Activated naive CD4-positive, alpha-beta T cell (primary cell): ENCODE measurements at places on chromosomes 1 and 21.
A peak's percentile ranks its signal among the peaks of the same experiment; 100 is the strongest.

GRCh38 chr1:110672753-110673108 lies 2.0 kb downstream of the KCNA3 start:
- DNase-seq, result no peak

DNA sequence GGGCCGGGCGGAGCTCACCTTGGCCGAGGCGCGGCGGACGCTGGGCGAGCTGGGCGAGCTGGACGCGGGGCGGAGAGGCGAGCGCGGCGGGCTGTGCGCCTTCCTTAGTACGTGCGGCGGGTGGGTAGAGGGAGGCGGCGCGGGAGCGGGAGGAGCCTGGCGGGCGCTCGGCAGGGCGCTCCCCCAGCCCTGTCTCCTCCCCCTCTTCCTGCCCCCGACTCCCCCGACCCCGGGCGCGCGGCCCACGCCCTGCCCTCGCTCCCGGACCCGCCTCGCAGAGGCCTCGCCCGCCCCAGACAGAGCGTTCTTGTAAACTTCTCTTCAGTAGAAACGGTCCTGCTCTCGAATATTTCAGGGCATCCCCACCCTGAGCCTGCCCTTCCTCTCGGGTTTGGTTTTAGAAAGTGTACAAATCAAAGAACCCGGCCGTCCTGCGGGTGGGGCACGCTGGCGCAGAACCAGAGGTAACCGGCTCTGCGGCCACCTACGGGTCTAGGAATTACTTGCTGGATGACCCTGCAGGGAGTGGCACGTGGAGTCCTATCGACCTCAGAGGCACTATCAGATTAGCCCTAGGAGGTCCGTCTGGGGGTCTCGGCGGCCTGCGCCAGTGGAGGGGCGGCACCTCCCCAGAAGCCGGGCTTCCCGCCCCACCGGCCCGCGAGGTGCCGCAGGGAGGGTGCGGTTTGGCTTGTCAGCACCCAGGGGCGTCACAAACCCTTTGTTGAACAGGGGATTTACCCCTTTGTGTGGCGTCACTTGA lies at the start of gene S100A10:
S100A10 (minus strand) TSS at position 126 of the 763 bp plus-strand sequence. CDS start 7,629 bp downstream, outside the sequence.
- DNase-seq, result peak; percentile 76

DNA sequence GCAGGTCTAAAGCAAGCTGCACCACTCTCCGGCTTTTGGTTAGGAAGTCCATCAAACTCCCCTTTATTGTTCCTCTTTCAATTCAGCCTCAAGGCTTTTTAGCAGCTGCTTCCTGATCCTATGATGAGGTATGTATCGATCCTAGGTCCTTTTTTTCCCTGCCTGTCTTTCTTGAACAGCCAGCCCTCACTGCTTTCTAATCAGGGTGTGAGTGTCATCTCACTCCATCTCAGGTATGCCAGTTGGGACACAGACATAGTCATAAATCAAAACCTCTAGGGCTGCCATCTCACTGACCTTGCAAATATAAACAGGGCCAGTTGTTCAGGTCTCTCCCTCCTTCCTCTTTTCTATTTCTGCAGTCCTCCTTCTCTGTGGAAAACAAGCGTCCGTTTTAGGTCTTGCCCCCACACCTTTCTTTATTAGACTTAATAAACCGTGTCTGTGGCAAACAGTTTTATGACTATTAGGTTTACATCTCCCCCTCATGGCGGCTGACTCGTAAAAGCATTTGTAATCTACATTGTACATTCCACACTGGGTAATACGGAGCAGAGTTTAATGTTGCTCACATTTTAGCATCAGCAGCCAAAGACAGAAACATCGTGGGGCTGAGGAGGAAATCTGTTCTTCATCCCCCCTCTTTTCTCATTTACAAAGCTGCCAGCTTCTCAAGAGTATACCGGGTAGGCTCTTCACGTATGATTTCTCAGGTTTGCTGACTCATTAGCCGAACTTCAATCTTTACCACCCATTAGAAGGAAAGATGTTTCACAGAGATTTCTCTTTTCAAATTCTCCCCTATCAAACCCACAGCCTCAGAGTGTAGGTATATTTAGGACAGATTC lies 11.6 kb downstream of the STYXL2 start:
- DNase-seq, result no peak

GRCh38 chr1:194570476-194570875 lies 1384.1 kb upstream of the B3GALT2 start:
- DNase-seq, result no peak

DNA sequence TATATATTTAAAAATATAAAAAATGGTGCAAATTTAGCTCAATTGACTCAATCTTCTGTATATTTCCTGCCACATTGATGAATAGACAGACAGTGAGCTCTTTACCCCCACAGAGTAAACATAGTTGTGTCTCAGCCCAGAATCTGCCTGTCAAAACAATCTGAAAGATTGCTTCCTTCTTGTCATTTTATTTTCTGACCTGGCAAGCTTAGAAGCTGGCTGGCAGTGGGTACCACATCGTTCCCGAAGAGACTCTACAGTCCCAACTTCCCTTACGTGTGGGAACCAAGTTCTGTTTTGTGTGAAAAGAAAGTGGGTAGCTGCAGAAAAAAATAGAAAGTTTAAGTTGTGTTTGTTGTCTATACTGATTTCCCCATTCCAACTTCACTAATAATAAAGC lies 629.3 kb upstream of the NEGR1 start:
- no peak for DNase-seq

GRCh38 chr1:232226197-232226712 lies 403.7 kb downstream of the SIPA1L2 start:
- DNase-seq, result no peak

DNA sequence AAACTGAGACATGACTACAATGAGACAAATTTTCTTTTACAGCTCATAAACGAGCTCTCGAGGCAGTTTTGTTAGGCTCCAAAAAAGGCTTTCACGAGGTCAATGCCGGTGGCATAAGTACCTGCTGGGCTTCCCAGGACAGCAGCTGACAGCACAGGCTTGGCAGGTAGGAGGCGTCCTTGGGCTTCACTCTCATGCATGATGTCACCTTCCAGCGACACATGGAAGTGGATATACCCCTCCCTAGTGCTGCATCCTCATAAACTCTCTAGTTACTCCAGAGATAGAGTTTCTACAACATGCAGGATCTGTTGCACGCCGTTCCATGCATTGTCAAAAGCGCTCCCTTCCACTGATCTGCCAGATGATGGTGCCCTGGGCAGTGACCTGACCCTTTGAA lies 112.5 kb upstream of the PAXBP1 start:
- no peak for DNase-seq

- DNase-seq, result no peak
Measured at GRCh38 chr1:46192171-46192570, 6.1 kb downstream of the POMGNT1 start.

DNA sequence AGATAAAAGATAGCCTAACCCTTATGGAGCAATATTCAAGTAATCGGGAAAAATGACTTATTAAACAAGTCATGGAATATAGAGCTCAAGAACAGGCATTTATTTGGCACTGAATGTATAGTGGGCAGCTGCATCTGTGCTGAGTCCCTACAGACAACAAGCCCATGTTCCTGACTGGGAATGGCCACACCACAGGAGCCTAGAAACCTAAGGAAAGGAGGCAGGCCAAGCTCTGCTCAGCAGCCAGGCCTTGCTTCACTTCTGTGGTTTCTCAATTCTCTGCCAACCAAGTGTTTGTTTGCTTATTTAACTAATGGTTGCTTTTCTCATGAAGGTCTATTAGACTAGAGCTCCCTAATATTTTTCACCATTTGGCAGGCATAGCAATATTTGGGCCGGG lies 21.5 kb downstream of the AK2 start:
- no peak for DNase-seq

- DNase-seq, result no peak
Measured at GRCh38 chr1:226629896-226630550, 81.5 kb downstream of the STUM start.

GRCh38 chr1:215567491-215568298 lies 591 bp downstream of the KCTD3 start:
- DNase-seq, result no peak

DNA sequence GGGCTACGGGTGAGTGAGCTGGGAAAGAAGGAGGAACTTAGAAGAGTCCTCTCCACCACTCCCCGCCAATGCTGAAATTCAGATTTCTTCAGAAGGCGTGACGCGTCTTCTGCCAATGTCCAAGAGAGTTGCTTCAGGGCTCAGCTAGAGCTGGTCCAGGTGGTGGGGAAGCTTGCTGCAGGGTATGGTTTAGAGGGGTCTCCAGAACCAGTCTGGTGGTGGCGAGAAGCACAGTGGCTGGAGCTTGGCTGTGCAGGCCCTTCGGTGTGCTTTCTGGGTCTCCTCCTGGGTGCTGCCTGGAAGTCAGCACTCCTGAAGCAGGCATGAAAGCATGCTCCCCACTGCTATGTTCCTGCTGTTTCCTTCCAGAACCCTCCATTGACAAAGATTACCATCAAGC lies 387.2 kb downstream of the PTPRU start:
- no peak for DNase-seq

GRCh38 chr21:45318556-45319404 lies 31.1 kb upstream of the POFUT2 start:
- DNase-seq, result no peak

GRCh38 chr21:42849759-42850412 lies 29.5 kb downstream of the WDR4 start:
- DNase-seq, result no peak

DNA sequence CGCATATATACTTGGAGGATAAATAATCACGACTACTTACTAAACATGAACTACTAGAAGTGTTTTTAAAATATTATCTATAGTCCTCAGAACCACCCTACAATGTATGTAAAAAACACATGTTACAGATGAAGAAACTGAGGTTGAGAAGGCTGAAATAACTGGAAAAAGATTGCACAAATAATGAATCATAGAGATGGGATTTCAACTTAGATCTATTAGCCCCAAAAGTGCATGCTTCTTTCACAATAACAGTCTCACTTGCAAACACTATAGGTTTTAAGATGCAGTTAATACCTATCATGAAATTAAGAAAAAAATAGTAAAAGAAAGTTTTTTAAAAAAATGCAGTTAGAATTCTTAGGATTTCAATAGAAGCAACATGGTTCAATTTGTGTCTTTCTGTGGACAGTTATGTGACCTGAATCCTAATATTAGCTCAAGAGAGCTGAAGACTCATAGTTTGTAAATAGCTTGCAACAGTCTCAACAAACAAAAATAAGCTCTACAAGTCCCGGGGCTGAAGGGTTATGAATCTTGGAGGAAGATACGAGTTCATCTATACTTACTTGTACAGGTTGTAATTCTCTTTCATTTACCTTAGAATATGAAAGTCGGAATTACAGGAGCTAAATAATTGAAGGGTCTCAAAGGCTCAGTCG lies 58.6 kb upstream of the NTPCR start:
- DNase-seq, result no peak

GRCh38 chr1:208171616-208172422 lies 72.4 kb downstream of the PLXNA2 start:
- no peak for DNase-seq

DNA sequence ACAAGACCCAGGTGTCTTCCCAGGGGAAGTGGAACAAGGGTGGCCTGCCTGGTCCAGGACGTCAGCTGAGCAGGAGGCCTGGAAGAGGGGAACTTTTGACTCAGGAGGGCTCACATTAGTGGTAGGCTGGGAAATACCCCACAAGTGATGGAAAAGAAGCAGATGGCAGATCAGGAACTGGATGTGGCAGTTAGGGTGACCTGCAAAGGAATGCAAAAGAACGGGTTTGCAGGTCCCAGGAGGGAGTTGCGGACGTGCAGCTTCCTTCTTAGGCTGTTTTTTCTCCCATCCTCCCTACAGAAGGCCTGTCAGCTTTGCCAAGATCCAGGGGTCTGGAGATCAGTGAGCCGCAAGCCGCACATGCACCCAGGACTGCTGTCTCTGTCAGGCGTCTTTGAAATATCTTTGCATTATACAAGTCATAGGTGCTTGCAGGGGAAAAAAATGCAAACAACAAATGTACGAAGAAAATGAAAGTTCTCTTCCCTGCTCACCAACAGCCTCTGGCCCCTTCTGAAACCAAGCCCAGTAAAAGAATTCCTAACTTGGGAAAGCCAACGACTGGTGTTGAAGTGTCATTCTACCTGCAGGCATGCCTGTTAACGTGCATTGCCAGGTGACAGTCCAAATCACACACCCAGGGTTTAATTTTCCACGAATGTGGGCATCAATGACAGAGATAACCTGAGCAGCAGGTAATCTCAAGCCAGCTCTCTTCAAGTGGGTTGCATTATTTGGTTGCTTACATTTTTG lies 34.4 kb downstream of the NENF start:
- no peak for DNase-seq

- no peak for DNase-seq
Measured at GRCh38 chr21:17537299-17537698, 24.5 kb downstream of the CXADR start.

DNA sequence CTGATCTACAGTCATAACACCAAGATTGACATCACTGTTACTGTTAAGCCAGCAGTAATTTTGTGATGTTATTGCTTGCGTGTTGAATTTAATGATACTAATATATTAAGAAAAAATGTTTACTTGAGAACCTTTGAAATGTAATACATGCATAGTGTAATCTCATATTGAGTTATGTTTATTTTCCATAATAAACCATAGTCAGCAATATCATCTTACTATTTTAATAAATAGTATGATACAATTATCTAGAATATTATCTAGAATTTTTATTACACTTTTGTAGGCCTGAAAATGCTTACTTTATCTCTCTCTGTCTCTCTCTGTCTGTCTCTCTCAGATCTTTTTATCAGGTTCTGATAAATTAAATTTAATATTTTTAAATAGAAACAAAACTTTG lies 843.1 kb downstream of the KCNT2 start:
- no peak for DNase-seq

- DNase-seq, result no peak
Measured at GRCh38 chr1:247270003-247270402, 14.1 kb downstream of the VN1R5 start.

- no peak for DNase-seq
Measured at GRCh38 chr1:203078478-203078877, 7.3 kb downstream of the MYOG start.

DNA sequence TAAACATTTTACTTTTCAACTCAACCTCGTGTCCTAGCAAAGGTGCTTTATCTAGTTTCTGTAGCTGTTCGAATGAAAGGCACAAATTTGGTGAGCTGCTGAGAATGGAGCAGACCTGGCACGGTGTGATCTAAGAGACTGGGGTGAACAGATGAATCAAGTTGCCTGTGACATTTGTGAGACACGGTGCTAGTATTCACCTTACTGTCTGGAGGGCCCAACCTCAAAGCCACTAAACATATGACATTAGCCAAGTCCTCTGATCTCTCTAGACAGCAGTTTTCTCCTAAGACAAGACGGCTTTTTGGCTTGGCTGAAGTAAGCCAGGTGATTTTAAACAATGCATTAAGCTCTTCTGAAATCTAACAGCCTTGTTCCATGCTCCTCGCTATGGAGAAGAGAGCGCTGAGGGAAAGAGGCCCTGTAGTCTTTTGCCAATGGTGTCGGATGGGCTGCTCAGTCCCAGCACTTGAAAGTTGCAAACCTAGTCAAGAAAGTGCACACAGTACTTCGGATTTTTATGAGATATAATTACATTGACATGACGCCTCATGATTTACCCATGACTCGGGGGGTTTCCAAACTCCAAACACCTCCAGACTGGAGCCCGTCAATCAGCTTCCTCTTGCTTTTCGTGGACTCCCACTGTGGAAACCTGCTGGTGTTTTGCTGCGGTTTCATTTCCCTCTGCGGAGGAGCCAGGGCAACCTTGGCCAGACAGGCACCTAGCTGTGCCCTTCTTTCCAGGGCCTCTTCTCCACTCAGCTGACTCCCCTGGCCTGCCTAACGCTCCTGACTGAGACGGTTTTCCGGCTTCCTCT lies 794 bp upstream of the TOR3A start:
- DNase-seq, result no peak

- no peak for DNase-seq
Measured at GRCh38 chr1:200866116-200866515, 6.7 kb upstream of the GPR25 start.
